ENCODE measurements at places on chromosomes 1 and 21.

- DNase-seq, result no peak
These were observed 1.9 kb downstream of the TNFAIP8L2 start for GRCh38 chr1:151158326-151158725.

- no peak for DNase-seq
These were observed 35.0 kb upstream of the IFNLR1 start for GRCh38 chr1:24222008-24222605.

DNA sequence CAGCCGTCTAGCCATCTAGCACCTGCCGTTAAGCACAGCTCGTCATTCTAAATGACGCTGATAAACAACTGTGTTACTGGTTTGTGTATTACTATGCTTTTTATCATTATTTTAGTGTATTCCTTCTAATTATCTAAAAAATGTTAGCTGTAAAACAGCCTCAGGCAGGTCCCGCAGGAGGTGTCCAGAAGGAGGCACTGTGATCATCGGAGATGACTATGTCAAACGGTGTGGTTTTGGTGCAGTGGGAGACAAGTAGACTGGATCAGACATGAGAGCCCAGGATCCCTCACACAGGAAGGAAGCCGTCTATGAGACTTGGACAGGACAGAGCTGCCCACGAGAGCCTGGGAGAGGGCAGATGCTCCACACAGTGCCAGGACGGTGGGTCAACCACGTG, 55.3 kb upstream of the COL6A1 start:
- DNase-seq, result no peak

GRCh38 chr1:211527006-211527405, 35.0 kb upstream of the RD3 start:
- DNase-seq, result no peak

- DNase-seq, result no peak
These were observed 125.3 kb upstream of the CD34 start for GRCh38 chr1:208036106-208036808.
